ENCODE measurements at places on chromosomes 12 and 14. TPM values are rescaled to one million over a fixed set of nuclear protein-coding genes. Genes with fewer than 3 reads are reported as not detected.

The BICD1 gene
- total RNA-seq = 21.4 TPM

The KRT83 gene
- not detected for total RNA-seq

The PSME1 gene
- 96.2 TPM for total RNA-seq

The TSPAN9 gene
- total RNA-seq = 63.0 TPM

The CD163L1 gene
- total RNA-seq = 2.6 TPM

All from smooth muscle cell of the pulmonary artery (primary cell).